ENCODE measurements at places on chromosomes 4 and X.

DNA sequence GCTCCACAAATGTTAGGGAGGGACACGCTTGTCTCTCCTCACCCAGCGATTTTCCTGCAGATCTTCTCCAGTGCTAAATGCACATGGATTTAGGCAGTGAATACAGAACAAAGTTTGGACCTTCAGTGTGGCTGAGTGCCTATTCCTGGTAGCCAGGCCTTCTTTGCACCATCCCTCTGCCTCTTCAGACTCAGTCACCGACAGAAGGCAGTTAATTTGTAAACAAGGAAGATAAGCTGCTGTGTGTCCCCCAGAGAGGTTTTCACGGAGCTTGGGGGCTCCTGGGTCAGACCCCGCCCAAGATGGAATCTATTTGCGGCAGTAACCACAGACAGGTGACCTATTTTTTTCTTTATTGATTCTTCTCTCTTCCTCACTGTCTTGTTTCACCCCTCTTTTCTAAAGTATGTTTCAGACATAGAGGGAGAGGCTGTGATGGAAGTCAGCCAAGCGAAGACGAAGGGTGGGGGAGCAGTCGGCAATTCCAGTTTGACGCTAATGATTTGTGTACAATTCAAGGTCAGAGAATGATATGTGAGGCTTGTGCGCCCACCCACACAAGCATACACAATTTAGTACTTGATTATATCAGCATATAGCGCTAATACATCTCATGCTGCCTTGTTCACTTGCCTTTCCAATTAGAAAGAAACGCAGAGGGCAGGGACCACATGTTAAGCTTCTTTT is 200.8 kb downstream of the MGST2 start:
- DNase-seq, result no peak

DNA sequence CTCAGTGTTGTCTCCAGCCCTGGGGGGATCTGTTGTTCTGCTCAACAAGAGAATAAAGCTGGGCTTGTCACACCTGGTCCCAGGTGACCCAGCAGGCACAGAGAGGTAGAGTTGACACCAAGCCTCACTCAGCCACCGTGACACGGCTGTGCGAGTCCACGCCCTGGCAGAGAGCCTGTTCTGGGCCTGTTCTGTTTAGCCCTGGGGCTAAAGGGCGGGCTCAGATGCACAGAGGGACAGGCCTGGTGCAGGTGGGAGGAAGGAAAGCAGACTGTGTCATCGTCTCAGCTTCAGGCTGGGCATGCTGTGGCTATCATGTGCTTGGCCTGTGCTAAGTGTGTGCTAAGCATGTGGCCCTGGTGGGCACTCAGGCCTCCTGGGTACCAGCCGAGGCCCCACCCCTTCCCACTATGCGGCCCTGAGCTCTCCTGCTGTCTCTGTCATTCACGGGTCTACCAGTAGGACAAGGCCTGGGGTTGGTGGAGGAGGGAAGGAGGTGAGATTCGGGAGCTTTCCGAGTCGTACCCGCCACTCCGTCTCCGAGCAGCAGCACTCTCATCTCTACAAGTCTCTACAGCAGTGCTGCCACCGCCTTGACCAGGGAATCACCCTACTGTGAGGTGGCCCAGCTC is 10.8 kb downstream of the WFS1 start:
- DNase-seq, result no peak

GRCh38 chrX:85024562-85024961 is 20.9 kb downstream of the APOOL start:
- no peak for DNase-seq

GRCh38 chr4:160523231-160523630 is 1420.4 kb downstream of the RAPGEF2 start:
- no peak for DNase-seq
